ENCODE measurements at places on chromosomes 5 and 9. TPM values are rescaled to one million over a fixed set of nuclear protein-coding genes. Genes with fewer than 3 reads are reported as not detected.

The SIT1 gene
- 81.8 TPM for total RNA-seq

- H3K27ac ChIP-seq, result no peak overlapping the region
- no peaks in the 10 kb centered on the region for H3K4me1 ChIP-seq
- H3K4me3 ChIP-seq, result no peak overlapping the region
- peaks cover 4% of the 10 kb centered on the region for H3K27me3 ChIP-seq
Observed at GRCh38 chr5:107592515-107592914, 78.2 kb downstream of the EFNA5 start.

DNA sequence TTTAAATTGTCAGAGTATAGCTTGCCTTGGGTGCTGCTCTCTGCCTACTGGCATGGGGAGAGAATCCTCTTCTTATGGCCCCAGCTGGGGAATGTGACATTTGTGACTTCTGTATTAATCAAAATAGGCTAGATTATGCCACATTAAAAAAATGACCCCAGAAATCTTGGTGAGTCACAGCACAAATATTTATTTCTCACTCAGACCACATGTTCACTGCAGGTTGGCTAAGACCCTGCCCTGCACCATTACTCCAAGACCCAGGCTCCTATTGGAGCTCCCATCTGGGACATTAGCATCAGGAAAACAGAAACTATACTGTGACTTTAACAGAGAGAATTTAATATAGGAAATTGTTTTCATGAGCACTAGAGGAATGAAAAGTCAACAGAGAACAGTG is 16.6 kb upstream of the WHRN start:
- H3K36me3 ChIP-seq, result no peaks in the 10 kb centered on the region
- peaks cover 8% of the 10 kb centered on the region for H3K4me1 ChIP-seq
- no peak overlapping the region for H3K27ac ChIP-seq

GRCh38 chr5:120251898-120252297 is 212.2 kb upstream of the PRR16 start:
- H3K4me1 ChIP-seq, result no peaks in the 10 kb centered on the region
- H3K4me3 ChIP-seq, result no peak overlapping the region
- no peak for DNase-seq
- H3K27ac ChIP-seq, result no peak overlapping the region
- H3K36me3 ChIP-seq, result no peaks in the 10 kb centered on the region

DNA sequence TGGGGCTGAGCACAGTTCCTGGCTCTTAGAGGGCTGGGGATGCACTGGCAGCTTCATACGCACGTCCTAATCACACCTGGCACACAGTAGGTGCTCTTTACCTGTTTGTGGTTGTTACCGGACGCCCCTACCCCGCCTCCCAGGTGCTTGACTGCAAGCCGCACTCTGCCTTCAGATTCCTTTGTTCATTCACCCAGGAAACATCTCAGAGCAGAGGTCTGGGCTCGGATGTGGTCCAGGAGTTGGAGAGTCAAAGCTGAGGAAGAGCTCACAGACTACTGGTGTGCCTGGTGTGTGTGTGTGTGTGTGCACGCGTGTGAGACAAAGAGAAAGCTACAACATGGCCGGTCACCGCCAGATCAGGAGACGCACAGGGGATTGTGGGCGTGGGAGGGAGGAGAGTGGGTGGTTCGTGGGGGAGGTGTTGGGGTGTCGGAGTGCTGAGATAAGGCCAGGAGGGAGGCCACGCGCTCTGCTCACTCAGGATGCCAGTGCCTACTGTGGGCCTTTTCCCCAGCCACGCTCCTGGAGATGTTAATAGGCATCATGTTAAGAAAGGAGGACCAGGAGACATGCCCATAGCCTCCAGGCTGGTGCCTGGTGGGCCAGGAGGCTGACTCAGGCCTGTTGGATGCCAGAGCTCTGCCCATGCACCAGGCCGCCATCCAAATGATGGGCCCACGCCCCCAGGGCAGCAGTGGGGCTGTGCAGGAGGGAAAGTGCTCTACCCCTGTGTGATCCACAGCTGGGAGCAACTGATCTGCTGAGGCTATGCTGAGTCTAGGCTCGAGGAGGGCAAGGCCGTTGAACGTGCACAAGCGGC is 39.9 kb downstream of the CRB2 start:
- DNase-seq, result no peak
- no peak overlapping the region for H3K4me3 ChIP-seq
- no peaks in the 10 kb centered on the region for H3K4me1 ChIP-seq
- H3K27me3 ChIP-seq, result no peaks in the 10 kb centered on the region
- H3K36me3 ChIP-seq, result no peaks in the 10 kb centered on the region

GRCh38 chr5:135013947-135014570 is 20.0 kb downstream of the PITX1 start:
- H3K27me3 ChIP-seq, result peaks cover 2% of the 10 kb centered on the region
- no peaks in the 10 kb centered on the region for H3K4me1 ChIP-seq
- H3K27ac ChIP-seq, result no peak overlapping the region
- no peak for DNase-seq
- H3K36me3 ChIP-seq, result no peaks in the 10 kb centered on the region

- H3K36me3 ChIP-seq, result no peaks in the 10 kb centered on the region
- no peak for DNase-seq
- H3K27me3 ChIP-seq, result peaks cover 4% of the 10 kb centered on the region
- no peaks in the 10 kb centered on the region for H3K4me1 ChIP-seq
- no peak overlapping the region for H3K27ac ChIP-seq
- no peak overlapping the region for H3K4me3 ChIP-seq
Observed at GRCh38 chr5:6926491-6927038, 213.3 kb downstream of the TENT4A start.

DNA sequence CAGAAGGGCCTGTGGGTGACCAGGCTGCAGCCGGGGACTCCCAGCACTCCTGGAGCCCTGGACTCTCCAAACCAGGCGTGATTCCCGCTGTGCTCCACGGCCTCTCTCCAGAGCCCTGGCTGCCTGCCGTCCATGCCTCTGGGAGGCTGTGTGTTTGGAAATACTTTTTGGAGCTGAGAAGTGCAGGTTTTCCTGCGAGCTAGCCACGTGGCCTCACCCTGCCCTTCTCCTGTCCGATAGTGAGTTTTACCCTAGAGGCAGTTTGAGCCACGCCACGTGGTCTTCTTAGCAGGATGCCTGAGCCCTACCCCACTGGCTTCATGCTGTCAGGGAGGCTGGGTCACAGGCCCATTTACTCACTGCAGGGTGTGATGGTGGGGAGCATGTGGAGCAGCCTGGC is 71.3 kb downstream of the COL5A1 start:
- H3K27ac ChIP-seq, result no peak overlapping the region
- H3K4me3 ChIP-seq, result no peak overlapping the region
- H3K36me3 ChIP-seq, result no peaks in the 10 kb centered on the region

Measured in activated CD4-positive, alpha-beta T cell treated with anti-CD3 and anti-CD28 coated beads, Interleukin-2, amount 10 ng/mL, durations not matched to agents 24 days and 14 days (primary cell).